ENCODE measurements at places on chromosomes 4 and X. TPM values are rescaled to one million over a fixed set of nuclear protein-coding genes. Genes with fewer than 3 reads are reported as not detected.

The TMPRSS11B gene
- total RNA-seq, result not detected

The REELD1 gene
- total RNA-seq, result not detected

The APELA gene
- not detected for total RNA-seq

The CHRDL1 gene
- not detected for total RNA-seq

The ASB11 gene
- not detected for total RNA-seq

The CFI gene
- total RNA-seq, result not detected

The CYTL1 gene
- total RNA-seq, result not detected

The FGFBP2 gene
- not detected for total RNA-seq

The CCDC160 gene
- not detected for total RNA-seq

The FAAH2 gene
- total RNA-seq, result 1.7 TPM

The NDST3 gene
- not detected for total RNA-seq

The TBC1D8B gene
- total RNA-seq, result 5.8 TPM

The XK gene
- total RNA-seq, result 0.46 TPM

The NMU gene
- 0.78 TPM for total RNA-seq

The TMSB15C gene
- 1.5 TPM for total RNA-seq

The AVPR2 gene
- not detected for total RNA-seq

The FMR1NB gene
- not detected for total RNA-seq

The FAM47B gene
- not detected for total RNA-seq

The SSX4B gene
- total RNA-seq, result not detected

The CT83 gene
- total RNA-seq, result not detected

The WDR17 gene
- total RNA-seq, result 1.4 TPM

The ANOS1 gene
- total RNA-seq, result 16.6 TPM

The GPR173 gene
- 0.08 TPM for total RNA-seq

The PRKG2 gene
- 2.5 TPM for total RNA-seq

The PAGE2 gene
- total RNA-seq, result not detected

The CPZ gene
- total RNA-seq, result not detected

The ASB12 gene
- total RNA-seq, result not detected

The BEND2 gene
- total RNA-seq, result not detected

The CT45A2 gene
- not detected for total RNA-seq

The SSX3 gene
- total RNA-seq, result not detected

The DCAF12L1 gene
- total RNA-seq, result not detected

The HPGDS gene
- not detected for total RNA-seq

The MAGEA12 gene
- total RNA-seq, result not detected

The GAGE1 gene
- not detected for total RNA-seq

The P2RY4 gene
- not detected for total RNA-seq

The HTN1 gene
- total RNA-seq, result not detected

The CCDC120 gene
- total RNA-seq, result 6.6 TPM

The KLKB1 gene
- total RNA-seq, result not detected

The RPS6KA3 gene
- total RNA-seq, result 24.4 TPM

The CD99L2 gene
- 15.0 TPM for total RNA-seq

The GPR82 gene
- not detected for total RNA-seq

The TBX22 gene
- not detected for total RNA-seq

The IL13RA1 gene
- 22.7 TPM for total RNA-seq

The GABRA4 gene
- total RNA-seq, result not detected

The CENPVL2 gene
- not detected for total RNA-seq

The SMR3B gene
- not detected for total RNA-seq

The TMEM150C gene
- 0.19 TPM for total RNA-seq

The NALF2 gene
- 0.08 TPM for total RNA-seq

The ZIC3 gene
- 0.04 TPM for total RNA-seq

The RBMXL3 gene
- not detected for total RNA-seq

The NUDT10 gene
- 2.2 TPM for total RNA-seq

The ABCG2 gene
- 3.0 TPM for total RNA-seq

All from hair follicular keratinocyte (primary cell).